ENCODE measurements at places on chromosomes 16 and 17.

DNA sequence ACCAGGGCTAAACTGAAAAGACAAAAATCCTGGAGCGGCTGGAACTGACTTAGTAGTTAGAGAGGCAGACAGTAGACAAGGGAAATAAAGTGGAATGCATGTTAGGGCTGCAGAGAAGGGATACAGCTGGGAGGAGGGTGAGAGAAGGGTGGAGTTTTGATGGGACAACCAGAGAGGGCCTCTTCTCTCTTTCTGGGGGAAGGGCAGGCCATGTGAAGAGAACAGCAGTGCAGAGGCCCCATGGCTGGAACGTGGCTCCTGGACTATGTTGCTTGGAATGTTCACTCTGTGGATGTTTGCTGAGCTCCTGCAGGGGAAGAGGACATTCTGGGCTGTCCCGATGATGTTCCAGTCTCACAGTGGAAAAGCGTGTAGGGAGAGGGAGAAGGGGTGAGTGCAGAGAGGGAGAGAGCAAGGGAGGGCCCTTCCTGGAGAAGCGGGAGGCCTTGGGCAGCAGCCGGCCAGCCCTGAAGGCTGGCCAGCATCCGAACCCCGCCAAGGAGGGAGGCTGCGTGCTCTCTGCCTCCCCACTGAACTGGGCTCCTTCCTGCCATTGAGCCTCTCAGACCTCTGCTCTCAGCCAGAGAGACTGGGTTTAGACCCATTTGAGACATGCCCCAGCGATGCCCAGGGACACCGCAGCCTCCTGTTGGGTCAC lies 33.1 kb upstream of the GSE1 start:
- DNase-seq: no peak

DNA sequence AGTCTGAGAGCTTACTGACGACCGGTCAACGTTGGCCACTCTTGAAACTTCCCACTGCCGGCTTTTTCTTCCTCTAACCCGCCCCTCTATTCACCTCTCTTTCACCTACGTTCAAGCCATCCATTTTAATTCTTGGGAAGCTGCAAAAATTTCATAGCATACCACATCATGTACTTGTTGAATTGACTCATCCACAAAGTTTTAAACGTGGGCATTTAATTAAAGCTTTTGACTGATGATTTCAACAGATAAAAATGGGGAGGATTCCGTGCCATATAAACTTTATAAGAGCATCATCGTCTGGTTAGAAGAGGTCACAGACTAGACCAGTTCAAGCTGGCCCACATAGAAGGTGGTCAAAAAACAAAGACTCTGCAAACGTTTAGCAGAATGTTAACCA lies 22.5 kb downstream of the VPS53 start:
- no peak for DNase-seq

- no peak for DNase-seq
Measured at GRCh38 chr17:65495122-65496055, 66.1 kb downstream of the AXIN2 start.

DNA sequence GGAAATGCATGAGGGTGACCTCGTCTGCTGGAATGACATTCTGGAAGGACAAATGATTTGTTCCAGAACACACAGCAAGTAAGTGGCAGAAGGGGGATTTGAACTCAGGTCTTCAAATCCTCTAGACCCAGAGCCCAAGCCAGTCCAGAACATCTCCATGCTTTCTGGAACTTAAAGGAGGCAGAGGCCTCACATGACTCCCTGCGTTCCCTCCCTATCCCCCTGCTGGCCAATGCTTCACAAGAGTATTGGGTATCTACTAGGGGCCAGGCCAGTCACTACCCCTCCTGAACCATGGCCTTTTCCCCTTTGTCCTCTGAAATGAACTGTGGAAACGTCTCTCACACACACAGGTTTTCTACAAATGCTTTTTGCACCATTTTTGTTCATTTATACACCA lies 7.6 kb upstream of the BEAN1 start:
- DNase-seq: no peak

DNA sequence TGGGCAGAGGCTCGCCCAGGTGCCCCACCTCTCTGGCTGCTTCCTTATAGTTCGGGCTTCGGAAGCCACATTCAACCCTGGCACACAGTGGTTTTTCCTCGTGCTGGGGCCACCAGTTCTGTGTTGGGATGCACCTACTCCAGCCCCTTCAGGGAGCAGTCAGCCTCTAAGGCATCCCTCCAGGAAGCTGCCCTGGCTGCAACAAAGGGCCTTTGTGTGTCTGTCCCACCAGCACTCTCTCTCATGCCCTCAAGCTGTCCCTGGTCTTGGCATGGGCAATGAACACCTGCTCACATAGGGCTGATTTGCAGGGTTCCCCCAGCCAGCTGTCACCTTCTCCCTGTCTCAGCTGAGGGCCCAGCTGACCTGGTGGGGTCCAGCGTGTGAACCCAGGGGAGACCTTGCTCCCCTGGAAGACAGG lies 754 bp upstream of the NOXO1 start:
- DNase-seq: no peak

DNA sequence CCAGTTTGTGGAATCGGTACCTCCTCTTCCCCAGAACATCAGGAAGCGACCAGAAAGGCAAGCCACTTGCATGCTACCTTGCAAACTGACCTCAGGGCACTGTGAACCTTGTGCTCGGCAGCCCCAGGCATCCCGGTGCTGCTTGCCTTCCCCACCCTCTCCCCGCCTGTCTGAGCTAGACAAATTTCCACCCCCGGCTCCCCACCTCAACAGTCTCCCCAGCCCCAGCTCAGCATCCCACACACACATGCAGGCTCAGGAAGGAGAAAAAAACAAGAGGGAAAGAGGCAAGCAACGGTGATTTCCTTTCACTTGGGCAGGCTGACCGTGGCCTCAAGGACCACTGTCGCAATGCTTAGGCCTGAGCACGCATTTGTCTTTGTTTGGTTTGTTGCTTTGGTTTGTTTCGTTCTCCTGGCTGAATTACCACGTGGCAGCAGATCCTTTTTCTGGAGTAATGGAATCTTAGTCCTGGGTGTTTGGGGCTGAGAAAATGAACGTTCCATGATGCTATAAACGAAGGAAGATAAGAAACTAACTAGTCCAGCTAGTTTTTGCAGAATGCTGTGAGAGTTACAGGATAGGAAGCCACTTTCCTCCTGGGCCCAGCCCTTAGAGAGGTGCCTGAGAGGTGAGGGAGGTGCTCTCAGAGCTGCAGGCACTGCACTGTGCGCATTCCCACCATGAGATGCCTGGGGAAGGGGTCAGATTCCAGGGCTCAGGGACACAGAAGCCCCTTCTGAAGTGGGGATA lies 27.9 kb downstream of the SDK2 start:
- DNase-seq: no peak

DNA sequence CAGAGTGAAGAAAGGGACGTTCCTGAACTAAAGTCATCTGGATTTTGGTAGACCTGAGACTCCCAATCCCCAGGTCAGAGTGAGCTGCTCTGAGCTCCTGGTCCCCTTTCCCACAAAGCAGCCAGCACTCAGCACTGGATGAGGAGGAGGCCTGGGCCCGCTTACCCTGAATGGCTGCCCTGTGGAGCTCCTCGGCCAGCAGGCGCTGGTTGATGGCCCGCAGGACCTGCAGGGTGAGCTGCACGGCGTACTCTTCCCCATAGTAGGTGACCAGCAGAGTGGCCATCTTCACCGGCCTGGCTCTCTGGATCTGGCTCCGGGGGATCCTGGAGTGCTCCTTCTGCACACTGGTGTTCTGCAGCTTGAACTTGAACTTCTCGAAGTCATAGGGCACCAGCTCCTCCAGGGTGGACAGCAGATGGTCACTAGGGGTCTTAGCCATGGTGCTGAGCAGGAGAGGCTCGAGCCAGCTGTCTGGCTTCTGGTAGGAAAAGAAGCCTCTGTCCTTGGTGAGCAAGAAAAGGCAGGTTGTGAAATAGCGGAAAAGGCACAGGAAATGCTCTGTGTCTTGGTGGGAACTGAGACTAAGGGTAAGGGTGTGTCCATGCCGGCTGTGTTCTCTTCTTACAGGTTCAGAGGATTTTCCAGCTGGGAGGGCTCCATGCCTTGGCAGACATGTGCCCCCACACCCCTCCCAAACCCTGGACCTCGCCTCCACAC lies at the start of gene MEFV:
Gene MEFV, minus strand, starts transcription at position 488 of the 720 bp plus-strand sequence. Its CDS starts 46 bp downstream, at position 442.
- DNase-seq: no peak
